ENCODE measurements at places on chromosomes 2 and 18. TPM values are rescaled to one million over a fixed set of nuclear protein-coding genes. Genes with fewer than 3 reads are reported as not detected.

DNA sequence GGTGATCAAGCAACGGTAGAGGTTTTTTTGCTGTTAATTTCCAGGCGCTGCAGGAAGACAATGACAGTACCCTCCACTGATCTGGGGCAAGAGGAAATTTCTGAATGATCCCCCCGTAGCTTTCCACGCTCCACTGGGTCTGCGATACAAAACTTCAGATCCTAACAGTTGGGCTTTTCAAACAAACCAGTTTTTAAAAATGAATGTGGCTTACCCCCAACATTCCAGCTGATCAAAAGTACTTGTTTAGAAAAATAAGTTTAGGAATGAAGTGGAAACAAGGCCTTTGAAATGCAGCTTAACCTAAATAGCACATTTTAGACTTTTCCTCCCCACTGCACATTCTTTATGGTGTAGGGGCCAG lies 5.7 kb downstream of the ZFP36L2 start:
- peaks cover 48% of the 10 kb centered on the region for H3K4me1 ChIP-seq
- no peaks in the 10 kb centered on the region for H3K27me3 ChIP-seq
- DNase-seq, result no peak
- H3K36me3 ChIP-seq, result peaks cover 38% of the 10 kb centered on the region

The SMYD5 gene
- total RNA-seq, result 58.5 TPM

The OSBPL1A gene
- 2.2 TPM for total RNA-seq

GRCh38 chr2:55883829-55884228 lies 39.8 kb downstream of the EFEMP1 start:
- H3K27ac ChIP-seq, result no peak overlapping the region
- no peaks in the 10 kb centered on the region for H3K4me1 ChIP-seq
- no peaks in the 10 kb centered on the region for H3K36me3 ChIP-seq
- H3K4me3 ChIP-seq, result no peak overlapping the region
- no peak for DNase-seq

- H3K4me3 ChIP-seq, result no peak overlapping the region
- H3K4me1 ChIP-seq, result no peaks in the 10 kb centered on the region
- DNase-seq, result no peak
- no peak overlapping the region for H3K27ac ChIP-seq
Observed at GRCh38 chr18:7626922-7627440, 59.9 kb downstream of the PTPRM start.

DNA sequence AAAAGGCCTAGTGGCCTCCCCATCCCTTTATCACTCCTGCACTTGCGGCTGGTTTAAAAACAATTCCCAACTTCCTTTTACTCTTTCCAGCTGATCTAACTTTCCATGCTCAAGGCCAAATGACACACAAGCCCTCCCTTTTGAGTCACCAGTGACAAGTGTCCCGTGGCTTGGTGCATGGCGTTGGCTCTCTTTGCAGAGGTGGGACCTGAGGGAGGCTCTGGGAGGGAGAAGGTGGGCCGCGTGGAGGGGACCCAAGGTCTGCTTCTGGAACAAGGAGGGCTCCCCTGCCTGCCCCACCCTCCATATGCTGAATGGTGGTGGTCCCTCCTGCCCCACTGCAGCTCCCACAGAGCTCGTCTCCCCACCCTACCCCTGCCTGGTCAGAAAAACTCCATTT lies 30.8 kb upstream of the HPCAL1 start:
- no peaks in the 10 kb centered on the region for H3K36me3 ChIP-seq
- H3K4me3 ChIP-seq, result no peak overlapping the region
- no peak overlapping the region for H3K27ac ChIP-seq

The IL1R1 gene
- total RNA-seq, result 2.4 TPM

The KRTCAP3 gene
- 3.5 TPM for total RNA-seq

GRCh38 chr18:53701697-53702096 lies 522.8 kb downstream of the MBD2 start:
- H3K4me3 ChIP-seq, result no peak overlapping the region
- DNase-seq, result no peak
- H3K4me1 ChIP-seq, result no peaks in the 10 kb centered on the region
- H3K36me3 ChIP-seq, result no peaks in the 10 kb centered on the region

GRCh38 chr18:57841568-57841967 lies 38.5 kb upstream of the ATP8B1 start:
- H3K36me3 ChIP-seq, result peaks cover 3% of the 10 kb centered on the region
- peak overlapping the region; percentile 55 for H3K27ac ChIP-seq
- H3K27me3 ChIP-seq, result peaks cover 31% of the 10 kb centered on the region
- peaks cover 30% of the 10 kb centered on the region for H3K4me1 ChIP-seq

The TIMM21 gene
- total RNA-seq, result 54.1 TPM

The PSMG2 gene
- total RNA-seq, result 113 TPM

DNA sequence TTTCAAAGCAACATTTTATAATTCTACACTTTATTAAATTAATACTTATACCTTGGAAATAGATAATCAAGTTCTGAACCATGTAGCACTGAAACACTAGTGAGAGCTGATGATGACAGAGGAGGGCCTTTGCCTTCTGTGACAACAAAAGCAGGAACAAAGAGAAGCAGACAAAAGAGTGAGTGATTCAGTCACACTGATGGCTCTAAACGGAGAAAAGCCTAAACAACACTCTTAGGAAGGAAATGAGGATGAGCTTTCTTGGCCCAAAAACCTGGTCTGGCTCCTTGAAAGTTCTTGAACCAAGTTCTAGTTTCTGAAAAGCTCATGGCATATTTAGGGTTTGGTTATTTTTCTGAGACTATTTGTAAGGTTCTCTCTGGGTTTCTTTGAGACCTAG lies 271.9 kb downstream of the DPP10 start:
- no peaks in the 10 kb centered on the region for H3K36me3 ChIP-seq
- no peaks in the 10 kb centered on the region for H3K27me3 ChIP-seq
- no peak overlapping the region for H3K4me3 ChIP-seq
- H3K27ac ChIP-seq, result no peak overlapping the region

DNA sequence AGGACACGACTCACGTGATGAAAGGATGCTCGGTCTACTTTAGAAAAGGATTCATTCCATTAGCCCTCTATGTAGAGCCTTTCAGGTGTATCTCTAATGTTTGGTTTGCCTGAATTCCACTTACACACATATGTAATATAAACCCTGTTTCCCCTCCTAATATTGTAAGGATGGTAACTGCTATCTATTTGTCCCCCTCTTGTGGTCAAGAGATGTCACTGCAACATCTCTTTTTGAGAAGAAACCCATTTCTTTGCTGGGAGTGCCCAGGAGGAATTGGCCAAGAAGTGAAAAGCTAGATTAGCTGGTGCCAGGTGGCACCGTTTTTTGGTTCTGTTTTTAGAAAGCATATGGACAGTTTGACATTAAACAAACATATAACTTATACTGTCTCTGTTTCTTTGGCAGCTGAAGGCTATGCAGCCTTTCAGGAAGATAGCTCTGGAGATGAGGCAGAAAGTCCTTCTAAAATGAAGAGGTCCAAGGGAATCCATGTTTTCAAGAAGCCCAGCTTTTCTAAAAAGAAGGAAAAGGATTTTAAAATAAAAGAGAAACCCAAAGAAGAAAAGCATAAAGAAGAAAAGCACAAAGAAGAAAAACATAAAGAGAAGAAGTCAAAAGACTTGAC lies 41.2 kb downstream of the RALBP1 start:
- DNase-seq, result no peak
- peaks cover 12% of the 10 kb centered on the region for H3K4me1 ChIP-seq
- no peaks in the 10 kb centered on the region for H3K27me3 ChIP-seq
- no peak overlapping the region for H3K4me3 ChIP-seq
- peaks cover 6% of the 10 kb centered on the region for H3K36me3 ChIP-seq
- no peak overlapping the region for H3K27ac ChIP-seq

The RBM44 gene
- total RNA-seq, result 1.1 TPM

The TUBB6 gene
- total RNA-seq, result 29.0 TPM

GRCh38 chr2:65420712-65421431 lies 11.5 kb downstream of the SPRED2 start:
- H3K4me1 ChIP-seq, result peaks cover 37% of the 10 kb centered on the region
- peaks cover 8% of the 10 kb centered on the region for H3K36me3 ChIP-seq
- H3K27me3 ChIP-seq, result peaks cover 5% of the 10 kb centered on the region
- DNase-seq, result no peak
- peak overlapping the region; percentile 71 for H3K27ac ChIP-seq

DNA sequence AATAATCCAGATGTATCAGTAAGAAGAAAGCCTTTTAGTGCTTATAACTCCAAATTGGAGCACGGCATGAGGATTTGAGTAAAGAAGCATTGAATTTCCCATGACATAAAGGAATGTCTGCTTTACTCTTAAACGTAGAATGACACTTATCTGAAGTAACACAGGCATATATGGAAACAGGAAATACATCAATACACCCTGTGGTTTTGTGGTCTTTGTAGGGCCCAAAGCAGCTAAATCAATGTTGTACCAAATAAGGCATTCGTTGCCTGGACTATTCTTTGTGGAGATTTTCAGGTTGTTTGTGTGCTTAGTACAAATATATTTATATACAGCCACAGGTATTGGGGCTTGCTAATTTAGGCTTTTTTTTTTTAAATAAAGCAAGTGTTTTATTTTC lies 660.5 kb downstream of the LRRTM4 start:
- DNase-seq, result no peak
- no peaks in the 10 kb centered on the region for H3K36me3 ChIP-seq
- H3K27ac ChIP-seq, result no peak overlapping the region
- H3K4me1 ChIP-seq, result no peaks in the 10 kb centered on the region
